Kidney epithelial cell (primary cell): ENCODE measurements at places on chromosomes 16 and 17. TPM values are rescaled to one million over a fixed set of nuclear protein-coding genes. Genes with fewer than 3 reads are reported as not detected.

DNA sequence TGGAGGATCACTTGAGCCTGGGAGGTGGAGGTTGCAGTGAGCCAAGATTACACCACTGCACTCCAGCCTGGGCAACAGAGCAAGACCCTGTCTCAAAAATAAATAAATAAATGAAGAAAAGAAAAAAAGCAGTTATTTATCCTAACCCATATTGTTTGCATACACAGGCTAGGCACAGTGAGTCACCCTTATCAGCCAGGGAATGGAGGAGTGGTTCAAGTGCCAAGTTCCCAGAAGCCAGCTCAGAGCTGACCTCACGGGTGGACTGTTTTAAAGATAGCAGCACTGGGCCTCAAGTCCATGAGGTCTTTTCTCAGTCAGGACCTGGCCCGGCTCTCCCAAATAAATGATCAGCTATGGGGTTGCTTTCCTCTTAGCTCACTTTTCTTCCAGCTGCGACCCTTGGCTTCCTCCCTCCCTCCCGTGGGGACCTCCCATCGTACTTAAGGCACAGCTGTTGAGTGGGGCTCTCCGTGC, 22.6 kb upstream of the MGAT5B start:
- no peak for DNase-seq

DNA sequence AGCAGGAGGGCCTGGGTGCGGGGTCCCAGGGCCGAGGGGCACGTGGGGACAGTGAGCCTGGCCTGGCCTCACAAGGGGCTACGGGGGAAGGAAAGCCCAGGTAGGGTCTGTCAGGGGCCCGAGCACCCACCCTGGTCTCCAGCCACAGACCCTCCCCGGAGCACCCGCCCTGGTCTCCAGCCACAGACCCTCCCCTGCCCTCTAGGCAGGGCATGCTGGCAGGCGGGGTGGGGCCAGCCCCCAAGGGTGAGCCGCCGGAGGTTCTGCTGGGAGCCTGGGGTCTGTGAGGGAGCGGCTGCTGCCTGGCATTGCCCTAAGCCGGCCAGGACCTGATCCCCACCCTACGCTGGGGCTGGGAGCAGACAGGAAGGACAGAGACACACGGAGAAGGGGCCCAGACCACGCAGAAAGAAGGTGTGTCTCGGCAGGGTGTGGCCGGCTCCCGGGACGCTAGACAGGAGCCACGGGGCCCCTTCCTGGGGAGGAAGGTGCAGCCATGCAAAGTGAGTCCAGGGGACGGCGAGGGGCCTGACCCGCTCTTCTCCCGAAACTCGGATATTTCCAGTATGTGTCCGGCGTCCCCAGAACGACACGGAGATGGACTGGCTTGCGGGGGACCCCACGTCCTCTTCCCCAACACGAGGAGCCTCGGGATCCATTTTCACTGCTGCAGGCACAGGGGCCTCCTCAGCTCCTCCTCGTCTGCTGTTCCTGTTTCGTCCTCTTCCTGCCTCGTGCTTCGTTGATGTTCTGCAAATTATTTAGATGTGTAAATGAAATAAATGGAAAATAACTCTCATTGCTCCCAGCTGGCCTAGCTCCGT, 15.5 kb downstream of the UTS2R start:
- no peak for DNase-seq

DNA sequence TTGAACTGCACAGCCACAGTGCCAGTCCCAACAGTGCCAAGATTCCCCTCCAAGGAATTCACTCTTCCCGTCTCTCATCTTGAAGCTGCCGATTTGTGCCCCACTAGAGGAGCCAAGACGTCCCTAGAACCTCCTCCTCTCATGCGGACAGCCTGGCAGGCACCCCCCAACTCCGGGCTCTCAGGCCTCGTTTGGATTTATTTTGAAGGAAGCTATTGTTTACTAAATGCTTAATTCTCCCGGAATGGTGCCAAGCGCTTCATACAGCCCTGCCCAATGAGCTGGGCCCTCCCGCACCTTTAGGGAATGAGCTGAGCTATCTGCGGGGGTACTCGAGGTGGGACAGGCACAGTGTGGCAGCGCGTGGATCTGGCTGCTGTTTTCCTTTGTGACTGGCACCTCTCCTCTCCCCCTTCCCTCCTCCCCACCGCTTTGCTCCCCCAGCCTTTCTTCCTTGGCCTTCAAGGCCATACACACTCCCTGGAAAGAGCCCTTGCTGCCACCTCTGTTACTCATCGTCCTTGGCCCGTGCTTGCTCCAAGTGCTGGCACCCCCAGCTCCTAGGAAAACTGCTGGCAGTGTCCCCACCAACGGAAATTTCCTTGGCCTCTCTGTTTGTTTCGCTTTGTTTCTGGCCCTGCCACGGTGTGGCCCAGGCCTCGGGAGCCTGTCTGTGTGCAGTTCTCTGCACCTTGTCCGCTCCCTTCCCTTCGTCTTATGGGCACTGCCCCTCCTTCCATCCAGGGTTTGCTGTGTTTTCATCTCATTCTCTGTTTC, 49.9 kb upstream of the CDR2 start:
- DNase-seq = no peak

- DNase-seq = no peak
Measured at GRCh38 chr17:76710863-76711611, at the start of gene MXRA7. Gene MXRA7 (minus strand): TSS chr17:76710965. CDS start chr17:76710946, 19 bp downstream.

GRCh38 chr16:9836118-9836736, 346.0 kb downstream of the GRIN2A start:
- DNase-seq = no peak

PDILT gene
- total RNA-seq = not detected in 2 replicates

PEMT gene
- 87.2 and 109 TPM in 2 replicates for total RNA-seq
